ENCODE measurements at places on chromosomes 4 and X. TPM values are rescaled to one million over a fixed set of nuclear protein-coding genes. Genes with fewer than 3 reads are reported as not detected.

PGM2 gene
- 22.0 TPM for total RNA-seq

AWAT2 gene
- total RNA-seq: not detected

OPHN1 gene
- total RNA-seq: 22.6 TPM

ZAR1 gene
- not detected for total RNA-seq

ITGB1BP2 gene
- total RNA-seq: 80.2 TPM

TRPC5OS gene
- 0.21 TPM for total RNA-seq

NOX1 gene
- total RNA-seq: not detected

TMEM144 gene
- 9.1 TPM for total RNA-seq

DNA sequence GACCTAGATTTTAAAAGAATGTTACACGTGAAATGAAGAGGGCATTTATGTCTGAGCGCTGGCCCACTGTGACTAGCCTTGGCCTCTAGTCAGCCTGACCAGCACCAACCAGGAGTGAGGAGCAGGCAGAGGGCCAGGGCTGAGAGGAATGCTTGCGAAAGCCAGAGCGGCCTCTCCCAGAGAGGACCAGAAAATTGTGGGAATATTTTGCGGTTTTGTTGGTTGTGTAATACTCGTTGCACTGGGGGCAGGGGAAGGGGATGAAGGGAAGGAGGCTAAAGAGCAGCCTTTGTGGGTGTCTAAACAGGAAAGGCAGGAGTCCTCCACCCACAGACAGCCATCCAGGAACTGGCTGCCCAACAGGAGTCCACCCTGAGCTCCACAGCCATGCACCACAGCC, 3.8 kb downstream of the GABRE start:
- peak; percentile 15 for DNase-seq

DNA sequence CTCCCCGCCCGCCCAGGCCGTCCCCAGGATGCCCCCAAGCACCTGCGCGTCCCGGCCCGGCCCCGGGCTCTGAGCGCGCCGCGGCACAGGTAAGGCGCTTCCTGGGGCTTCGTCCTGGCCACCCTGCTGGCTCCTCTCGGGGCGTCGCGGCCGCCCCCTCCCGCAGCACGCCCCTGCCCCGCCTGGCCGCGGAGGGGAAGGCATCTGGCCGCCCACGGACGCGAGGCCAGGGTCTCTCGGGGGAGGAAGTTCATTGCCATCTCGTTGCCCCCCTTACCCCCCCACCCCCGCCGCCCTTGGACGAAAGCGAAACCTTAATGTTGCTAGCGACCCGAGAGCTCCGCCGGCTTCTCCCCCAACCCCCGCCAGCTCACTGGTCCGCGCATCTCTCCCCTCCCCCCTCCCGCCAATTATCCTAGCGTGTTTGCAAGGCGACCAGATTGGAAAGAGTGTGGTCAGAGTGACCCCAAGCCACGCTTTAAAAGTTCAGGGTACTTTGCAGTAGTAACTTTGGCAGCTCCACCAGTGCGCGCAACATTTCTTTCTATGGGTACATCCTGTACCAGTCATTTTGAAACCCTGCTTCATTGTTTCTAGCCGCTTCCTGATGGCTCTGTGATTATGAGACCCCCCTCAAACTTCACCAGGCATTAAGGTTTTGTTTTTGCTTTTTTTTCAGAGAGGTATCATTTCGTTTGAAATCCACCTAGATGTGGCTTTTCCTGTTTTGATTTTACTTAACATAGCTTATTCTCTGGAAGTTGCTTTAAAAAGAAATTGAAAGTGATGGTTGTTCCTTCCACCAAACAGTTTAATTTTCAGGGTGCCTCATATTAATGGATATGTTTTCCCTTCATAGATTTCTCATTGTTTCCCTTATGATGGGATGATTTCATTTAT, 626 bp downstream of the TBC1D1 start:
- DNase-seq: peak; percentile 35

DNA sequence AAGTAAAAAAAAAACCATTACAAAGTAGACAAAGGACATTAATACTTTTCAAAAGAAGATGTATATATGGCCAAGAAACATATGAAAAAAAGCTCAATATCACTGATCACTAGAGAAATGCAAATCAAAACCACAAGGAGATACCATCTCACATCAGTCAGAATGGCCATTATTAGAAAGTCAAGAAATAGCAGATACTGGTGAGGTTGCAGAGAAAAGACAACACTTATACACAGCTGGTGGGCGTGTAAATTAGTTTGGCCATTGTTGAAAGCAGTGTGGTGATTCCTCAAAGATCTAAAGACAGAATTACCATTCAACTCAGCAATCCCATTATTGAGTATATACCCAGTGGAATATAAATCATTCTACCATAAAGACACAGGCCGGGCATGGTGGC, 39.3 kb downstream of the TASL start:
- DNase-seq: no peak

DNA sequence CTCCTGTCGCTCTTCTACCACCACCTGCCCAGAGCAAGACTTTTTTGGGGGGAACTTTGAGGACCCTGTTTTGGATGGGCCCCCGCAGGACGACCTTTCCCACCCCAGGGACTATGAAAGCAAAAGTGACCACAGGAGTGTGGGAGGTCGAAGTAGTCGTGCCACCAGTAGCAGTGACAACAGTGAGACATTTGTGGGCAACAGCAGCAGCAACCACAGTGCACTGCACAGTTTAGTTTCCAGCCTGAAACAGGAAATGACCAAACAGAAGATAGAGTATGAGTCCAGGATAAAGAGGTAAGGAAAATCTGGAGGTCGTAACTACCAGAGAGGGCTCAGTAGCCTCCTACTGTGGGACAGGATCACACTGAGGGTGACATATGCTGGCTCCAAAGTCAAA, 364.5 kb downstream of the MAPK10 start:
- no peak for DNase-seq

DNA sequence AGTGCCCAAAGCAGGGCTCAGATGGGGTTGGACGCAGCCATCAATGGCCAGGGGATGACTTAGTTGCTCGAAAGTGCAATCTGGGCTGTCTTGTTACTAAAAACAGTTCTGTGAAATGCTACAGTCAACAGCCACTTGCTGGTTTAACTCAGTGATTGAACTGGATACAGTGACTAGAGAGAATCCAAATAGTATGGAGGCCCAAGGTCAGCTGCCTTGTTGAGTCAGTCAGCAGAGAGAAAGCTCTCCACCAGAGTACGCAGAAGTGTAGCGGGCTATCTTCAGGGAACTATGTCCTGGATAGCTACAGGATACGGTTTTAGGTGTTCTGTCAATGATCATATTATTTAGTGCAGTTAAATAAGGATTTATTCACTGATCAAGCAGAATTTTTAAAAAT, 68.4 kb downstream of the TRAPPC11 start:
- no peak for DNase-seq

GRCh38 chr4:148951346-148951745, 509.1 kb upstream of the NR3C2 start:
- no peak for DNase-seq

- DNase-seq: no peak
Measured at GRCh38 chrX:43939187-43939926, 33.8 kb downstream of the NDP start.

DNA sequence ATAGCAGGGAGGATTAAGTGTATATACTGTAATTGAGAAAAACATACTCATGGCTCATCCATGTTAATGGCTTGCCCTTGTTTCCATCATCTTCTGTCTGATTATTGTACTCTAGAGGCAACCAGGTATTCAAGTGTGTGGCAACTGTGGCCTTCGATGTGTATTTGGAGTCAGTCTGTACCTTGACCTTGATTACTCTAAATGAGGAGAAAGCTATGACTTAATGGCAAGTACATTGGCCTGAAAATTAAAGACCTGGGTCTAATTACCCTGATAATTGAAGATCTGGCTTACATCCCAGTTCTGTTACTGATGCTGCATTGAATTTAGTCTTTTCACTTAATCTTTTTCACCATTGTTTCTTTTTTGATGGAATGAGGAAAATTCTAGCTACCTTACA, 409.2 kb downstream of the CCSER1 start:
- DNase-seq: no peak

GRCh38 chrX:155889328-155889727, 8.2 kb downstream of the VAMP7 start:
- DNase-seq: no peak

- DNase-seq: no peak
Measured at GRCh38 chr4:2671267-2671895, 84.8 kb downstream of the TNIP2 start.
